ENCODE measurements at places on chromosomes 7 and 10.

- no peak for DNase-seq
Observed at GRCh38 chr10:122255509-122256301, 15.4 kb upstream of the BTBD16 start.

- no peak for DNase-seq
Observed at GRCh38 chr7:55158541-55159382, 139.9 kb downstream of the EGFR start.

- peak; percentile 73 for DNase-seq
Observed at GRCh38 chr7:19442016-19442785, 266.6 kb downstream of the POLR1F start.

- no peak for DNase-seq
Observed at GRCh38 chr10:65949526-65949925, 976.3 kb upstream of the LRRTM3 start.

Data from COLO829 (cell line).